ENCODE measurements at places on chromosomes 7 and 10. TPM values are rescaled to one million over a fixed set of nuclear protein-coding genes. Genes with fewer than 3 reads are reported as not detected.

The TMEM178B gene
- not detected for total RNA-seq

The TLX1 gene
- not detected for total RNA-seq

The PIP gene
- not detected for total RNA-seq

The VWA2 gene
- not detected for total RNA-seq

The HOXA13 gene
- total RNA-seq, result not detected

The LRRTM3 gene
- not detected for total RNA-seq
